Activated CD4-positive, alpha-beta T cell treated with anti-CD3 and anti-CD28 coated beads, Interleukin-2, amount 50 U/mL, for 24 hours (primary cell): ENCODE measurements at places on chromosomes 13 and 19.

GRCh38 chr19:35262101-35262761 lies 6.5 kb upstream of the USF2 start:
- no peak for DNase-seq

GRCh38 chr13:35729926-35730627 lies 253.6 kb upstream of the MAB21L1 start:
- no peak for DNase-seq

GRCh38 chr13:21148557-21149258 lies 27.6 kb downstream of the SKA3 start:
- no peak for DNase-seq

DNA sequence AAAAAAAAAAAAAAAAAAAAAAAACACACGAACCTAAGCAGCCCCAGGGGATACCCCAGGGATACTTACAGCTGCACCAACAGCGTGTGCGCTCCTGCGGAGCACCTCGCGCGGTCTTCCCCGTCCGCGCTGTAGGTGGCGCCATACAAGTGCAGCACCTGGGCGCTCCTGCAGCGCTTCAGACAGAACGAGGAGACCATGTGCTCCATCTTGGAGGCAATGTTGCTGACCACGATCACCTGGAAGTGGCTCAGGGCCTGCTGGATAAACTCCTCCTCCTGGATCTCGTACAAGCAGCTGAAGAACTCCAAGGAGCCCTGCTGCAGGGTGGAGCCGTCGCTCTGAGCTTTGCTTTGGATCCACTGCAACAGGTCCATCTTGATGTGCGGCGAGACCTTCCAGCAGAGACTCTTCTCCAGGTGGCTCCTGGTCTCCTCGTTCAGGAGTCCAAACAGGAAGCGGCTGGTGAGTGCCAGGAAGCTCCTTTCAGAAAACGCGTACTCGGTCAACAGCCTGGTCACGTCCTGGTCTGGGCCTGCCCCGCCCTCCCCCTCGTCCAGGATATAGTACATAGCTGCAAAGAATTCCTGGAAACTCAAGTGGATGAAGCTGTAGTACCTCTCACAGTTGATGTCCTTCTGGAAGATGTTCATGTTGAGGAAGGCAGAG lies 14.5 kb downstream of the NLRP12 start:
- no peak for DNase-seq

GRCh38 chr13:63199508-63199907 lies 1783.9 kb upstream of the PCDH20 start:
- DNase-seq: no peak

DNA sequence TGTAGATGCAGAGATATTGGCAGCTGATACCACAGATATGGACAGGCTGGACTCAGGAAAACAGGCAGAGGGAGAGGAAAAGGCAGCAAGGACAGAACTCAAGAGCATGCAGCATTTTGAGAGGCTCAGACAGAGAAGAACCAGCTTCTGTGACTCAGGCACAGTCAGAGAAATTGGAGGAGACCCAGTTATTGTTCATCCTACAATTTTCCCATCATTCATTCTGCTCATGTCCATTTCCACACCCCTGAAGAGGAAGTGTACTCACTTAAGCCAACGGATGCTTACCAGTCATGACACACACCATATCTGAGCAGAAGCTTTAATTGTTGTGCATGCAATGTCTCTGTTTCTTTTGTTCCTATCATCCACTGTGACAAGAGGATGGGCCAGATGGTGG lies 359.8 kb upstream of the HTR2A start:
- no peak for DNase-seq
